Caudate nucleus (tissue), 63 donors: ENCODE measurements at places on chromosomes 4 and X.

GRCh38 chrX:72126539-72127140, 5.1 kb downstream of the RTL5 start:
- DNase-seq = peak; percentile 57

- DNase-seq = no peak
Measured at GRCh38 chrX:24768556-24768955, 74.8 kb downstream of the POLA1 start.

DNA sequence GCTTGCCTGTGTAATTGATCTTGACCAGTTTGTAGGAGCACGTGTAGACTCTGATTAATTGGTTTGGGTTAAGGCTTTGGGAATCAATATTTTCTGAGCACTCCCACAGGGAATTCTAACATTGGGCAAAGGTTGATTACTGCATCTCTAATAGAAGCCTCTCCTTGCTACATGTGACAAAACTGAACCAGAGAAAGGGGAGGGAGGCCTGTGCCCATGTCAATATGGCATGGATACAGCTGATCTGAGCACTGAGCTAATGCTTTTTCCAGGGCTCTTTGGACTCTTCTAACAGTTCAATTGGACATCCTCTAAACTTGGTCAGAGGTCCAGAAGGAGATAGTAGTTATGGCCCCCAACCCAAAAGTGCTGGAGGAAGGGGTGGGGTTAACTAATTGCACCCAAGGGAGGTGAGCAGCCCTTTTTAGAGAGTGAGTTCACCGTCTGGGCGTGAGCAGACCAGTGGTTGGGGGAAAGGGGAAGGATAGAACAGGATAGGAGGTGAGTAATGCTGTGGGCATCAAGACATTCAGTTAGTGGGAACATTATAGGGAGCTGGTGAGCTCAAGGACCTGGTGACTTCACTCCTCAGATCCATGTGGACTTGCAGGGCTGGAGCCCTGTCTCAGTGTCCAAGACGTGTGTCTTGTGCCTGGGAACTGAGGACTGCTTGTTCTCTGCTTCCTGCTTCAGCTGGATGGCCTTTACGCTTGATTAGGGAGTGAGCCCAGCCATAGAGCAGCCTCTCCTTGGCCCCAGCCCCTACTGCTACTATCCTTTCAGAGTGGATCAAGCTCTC, 22.8 kb downstream of the MSN start:
- no peak for DNase-seq

- DNase-seq = no peak
Measured at GRCh38 chr4:1661695-1662094, 22.4 kb downstream of the FAM53A start.

DNA sequence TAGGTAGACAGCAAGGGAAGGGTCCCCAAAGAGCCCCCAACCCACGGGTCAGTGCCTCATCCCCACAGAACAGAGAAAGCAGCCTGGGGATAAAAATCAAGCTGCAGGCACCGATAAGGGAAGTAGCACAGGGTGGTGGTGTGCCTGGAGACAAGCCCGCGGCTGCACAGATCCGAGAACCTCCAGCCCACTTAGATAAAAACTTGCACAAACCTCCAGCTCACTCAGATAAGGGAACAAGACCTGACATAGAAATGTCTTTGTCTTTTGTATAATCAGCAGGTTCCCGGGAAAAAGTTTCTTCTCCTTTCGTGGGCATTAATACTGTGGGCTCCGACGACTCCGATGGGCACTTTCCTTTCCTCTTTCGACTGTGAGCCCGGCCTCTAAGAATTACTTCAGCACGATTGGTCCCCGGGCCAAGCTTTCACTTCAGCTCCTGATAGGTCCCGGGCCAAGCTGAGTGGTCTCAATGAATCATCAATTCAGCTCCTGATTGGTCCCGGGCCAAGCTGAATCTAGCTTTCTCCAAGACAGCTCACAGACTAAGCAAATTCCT, 32.4 kb downstream of the PRDX4 start:
- DNase-seq = no peak

DNA sequence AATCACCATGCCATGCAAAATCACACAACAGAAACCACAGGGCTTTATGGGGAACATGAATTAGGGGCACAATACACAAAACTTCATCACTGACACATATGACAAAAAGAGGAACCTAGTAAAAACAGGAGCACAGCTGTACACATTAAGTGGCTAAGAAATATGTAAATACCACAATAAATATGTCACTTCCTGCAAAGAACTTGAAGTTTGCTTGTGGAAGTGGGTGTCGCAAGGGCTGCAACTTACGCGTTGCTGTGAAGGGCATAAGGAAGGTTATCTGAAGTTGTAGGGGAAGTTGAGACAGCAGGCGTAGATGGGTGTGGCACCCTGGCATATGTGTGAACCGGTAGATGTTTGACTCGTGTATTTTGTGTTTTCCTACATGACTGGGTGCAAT, 42.4 kb downstream of the CLCN4 start:
- DNase-seq = no peak

- DNase-seq = peak; percentile 2
Measured at GRCh38 chrX:13898603-13899002, 81.7 kb upstream of the GPM6B start.

DNA sequence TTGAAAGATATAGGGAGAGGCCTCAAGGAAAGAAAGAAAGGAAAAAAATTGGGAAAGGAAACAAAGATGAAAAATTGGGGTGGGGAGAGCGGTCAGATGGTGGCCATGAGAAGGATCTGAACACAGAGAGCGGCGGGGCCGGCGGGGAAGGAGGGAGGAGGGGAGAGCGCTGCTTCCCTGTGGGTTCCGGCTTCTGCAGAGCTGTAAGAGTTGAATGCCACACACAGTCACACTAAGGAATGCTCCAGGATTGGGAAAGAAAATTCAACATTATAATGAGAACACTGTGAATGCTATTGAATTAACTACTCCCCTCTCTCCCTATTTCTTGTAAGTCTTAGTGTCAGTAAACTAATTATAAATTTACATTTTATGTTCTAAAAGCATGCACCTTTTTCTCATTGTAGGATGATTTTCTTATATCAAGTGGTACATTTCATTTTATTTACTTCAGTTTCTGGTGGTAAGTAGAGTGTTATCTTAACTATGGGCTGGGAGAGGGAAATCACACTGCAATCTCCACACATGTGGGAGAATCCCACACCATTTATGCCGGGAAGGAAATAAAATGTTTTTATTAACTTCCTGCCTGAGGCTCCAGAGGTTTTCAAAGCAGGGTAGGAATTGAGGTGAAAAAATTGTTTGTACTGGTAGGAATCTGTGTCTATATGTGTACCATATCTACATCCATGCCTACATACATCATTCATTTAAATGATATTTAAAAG, 904 bp downstream of the F11 start:
- DNase-seq = no peak

GRCh38 chr4:53622739-53623151, 31.5 kb upstream of the LNX1 start:
- DNase-seq = no peak

- no peak for DNase-seq
Measured at GRCh38 chr4:80585542-80585941, 250.0 kb downstream of the CFAP299 start.

- no peak for DNase-seq
Measured at GRCh38 chrX:135892781-135893180, 463 bp downstream of the CT45A10 start.

DNA sequence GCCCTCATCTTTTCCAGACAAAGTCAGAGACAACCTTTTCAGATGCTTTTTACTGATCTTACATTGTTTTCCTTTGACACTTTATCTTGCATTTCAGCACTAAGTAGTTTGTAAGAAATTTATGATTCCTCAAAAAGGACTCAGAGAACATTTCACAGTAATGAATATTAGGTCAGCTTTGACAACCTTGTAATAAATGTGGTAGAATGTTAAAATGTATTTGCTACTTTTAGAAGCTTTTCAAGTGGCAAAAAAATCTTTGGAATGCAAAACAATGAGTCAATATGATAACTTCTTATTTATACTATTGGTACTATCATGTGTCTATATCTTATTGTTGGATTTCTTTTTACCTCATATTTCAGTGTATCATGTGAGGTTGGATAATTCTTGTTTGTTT, 146.2 kb upstream of the FAT4 start:
- DNase-seq = no peak

- no peak for DNase-seq
Measured at GRCh38 chrX:131827935-131828334, 195.2 kb upstream of the STK26 start.

- DNase-seq = no peak
Measured at GRCh38 chr4:152885185-152885584, 50.9 kb upstream of the FHDC1 start.

- no peak for DNase-seq
Measured at GRCh38 chrX:133444952-133445831, 29.9 kb upstream of the GPC4 start.

DNA sequence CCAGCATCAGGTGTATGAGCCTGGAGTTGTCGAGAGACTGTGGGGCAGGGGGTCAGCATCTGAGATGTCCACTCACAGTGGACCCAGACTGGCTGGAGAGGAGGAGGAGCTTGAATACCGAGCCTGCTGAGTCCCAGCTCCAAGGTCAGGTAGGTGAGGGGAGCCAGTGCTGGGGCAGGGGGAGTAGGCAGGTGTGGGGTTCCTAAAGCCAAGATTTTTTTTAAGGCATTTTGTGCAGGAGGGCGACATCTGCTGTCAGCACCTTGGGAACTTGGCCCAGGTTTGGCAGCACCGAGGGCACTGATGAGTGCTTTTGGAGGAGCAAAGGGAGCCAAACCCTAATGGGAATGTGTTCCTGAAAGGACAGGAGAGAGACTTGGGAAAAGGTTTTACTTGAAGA, 64.2 kb upstream of the MSANTD1 start:
- no peak for DNase-seq

GRCh38 chr4:172412851-172413580, 599.8 kb downstream of the GALNTL6 start:
- DNase-seq = peak; percentile 59

- no peak for DNase-seq
Measured at GRCh38 chr4:42104521-42104920, 47.9 kb downstream of the BEND4 start.

GRCh38 chr4:65597697-65598096, 72.6 kb downstream of the EPHA5 start:
- no peak for DNase-seq

GRCh38 chr4:139817657-139818452, 152.2 kb downstream of the MGST2 start:
- no peak for DNase-seq

DNA sequence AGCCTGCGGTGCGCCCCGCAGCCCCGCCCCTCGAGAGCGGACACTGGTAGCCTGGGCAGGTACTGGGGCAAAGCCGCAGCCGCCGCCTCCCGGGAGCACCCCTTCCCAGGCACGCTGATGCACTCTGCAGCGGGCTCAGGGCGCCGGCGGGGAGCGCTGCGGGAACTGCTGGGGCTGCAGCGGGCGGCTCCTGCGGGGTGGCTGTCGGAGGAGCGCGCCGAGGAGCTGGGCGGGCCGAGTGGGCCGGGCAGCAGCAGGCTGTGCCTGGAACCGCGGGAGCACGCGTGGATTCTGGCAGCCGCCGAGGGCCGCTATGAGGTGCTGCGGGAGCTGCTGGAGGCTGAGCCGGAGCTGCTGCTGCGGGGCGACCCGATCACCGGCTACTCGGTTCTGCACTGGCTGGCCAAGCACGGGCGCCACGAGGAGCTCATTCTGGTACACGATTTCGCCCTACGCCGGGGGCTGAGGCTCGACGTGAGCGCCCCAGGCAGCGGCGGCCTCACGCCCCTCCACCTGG, 401 bp downstream of the SOWAHD start:
- DNase-seq = no peak

- DNase-seq = no peak
Measured at GRCh38 chrX:154352466-154352865, 22.0 kb downstream of the FLNA start.

- no peak for DNase-seq
Measured at GRCh38 chr4:16237715-16238114, 11.4 kb upstream of the TAPT1 start.

- DNase-seq = no peak
Measured at GRCh38 chrX:3286196-3286945, 60.1 kb downstream of the MXRA5 start.

DNA sequence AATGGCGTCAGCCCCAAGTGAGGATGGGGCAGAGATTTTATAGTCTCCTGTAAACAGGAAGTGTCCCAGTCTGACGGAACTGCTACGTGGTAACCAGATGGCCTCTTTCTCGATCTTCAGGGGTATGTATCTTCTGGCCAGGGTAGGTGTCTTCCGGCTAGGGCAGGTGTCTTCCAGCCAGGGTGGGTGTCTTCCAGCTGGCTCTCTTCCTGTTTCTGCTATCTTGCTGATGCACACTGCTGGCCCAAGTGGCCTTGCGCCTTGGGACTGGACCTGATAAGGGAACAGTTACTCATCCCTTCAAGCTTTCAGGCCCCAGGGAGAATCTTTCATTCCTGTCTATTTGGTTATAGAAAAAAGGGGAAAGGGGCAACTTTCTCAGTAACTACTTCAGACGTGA, 178.7 kb upstream of the MAGEE2 start:
- DNase-seq = no peak

DNA sequence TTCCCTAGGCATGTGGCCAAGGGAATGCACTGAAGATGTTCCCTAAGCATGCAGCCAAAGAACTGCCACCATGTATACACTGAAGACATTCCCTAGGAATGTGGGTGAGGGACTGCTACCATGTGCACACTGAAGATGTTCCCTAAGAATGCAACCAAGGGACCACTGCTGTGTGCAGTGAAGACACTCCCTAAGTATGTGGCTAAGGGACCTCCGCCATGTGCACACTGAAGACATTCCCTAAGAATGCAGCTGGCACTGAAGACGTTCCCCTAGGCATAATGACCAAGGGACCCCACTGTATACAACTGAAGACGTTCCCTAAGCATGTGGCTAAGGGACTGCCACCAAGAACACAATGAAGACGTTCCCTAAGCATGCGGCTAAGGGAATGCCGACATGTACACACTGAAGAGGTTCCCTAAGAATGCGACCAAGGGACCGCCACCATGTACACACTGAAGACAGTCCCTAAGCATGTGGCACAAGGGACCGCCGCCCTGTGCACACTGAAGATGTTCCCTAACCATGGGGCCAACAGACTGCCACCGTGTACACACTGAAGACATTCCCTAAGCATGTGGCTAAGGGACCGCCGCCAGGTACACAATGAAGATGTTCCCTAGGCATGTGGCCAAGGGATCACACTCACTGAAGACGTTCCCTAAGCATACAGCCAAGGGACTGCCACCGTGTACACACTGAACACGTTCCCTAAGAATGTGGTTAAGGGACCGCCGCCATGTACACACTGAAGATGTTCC, 25.6 kb downstream of the DHRSX start:
- no peak for DNase-seq

- DNase-seq = no peak
Measured at GRCh38 chrX:153908219-153908860, 3.9 kb downstream of the AVPR2 start.

GRCh38 chr4:61202638-61203435, 2.7 kb downstream of the ADGRL3 start:
- DNase-seq = peak; percentile 67

- DNase-seq = no peak
Measured at GRCh38 chr4:113682730-113683537, 78.6 kb downstream of the CAMK2D start.
